WTC11 (cell line): ENCODE measurements at places on chromosomes 2 and 18. TPM values are rescaled to one million over a fixed set of nuclear protein-coding genes. Genes with fewer than 3 reads are reported as not detected.

The TEKT4 gene
- total RNA-seq: 0.18 TPM in 1 of 3 replicates, not detected in the others

The CXCR4 gene
- 1.3 to 2.1 TPM (median 1.9 TPM) in 3 replicates for total RNA-seq

The NETO1 gene
- total RNA-seq: 30.0 to 34.7 TPM (median 33.1 TPM) in 3 replicates

The HOXD8 gene
- total RNA-seq: not detected in 3 replicates

The MAL gene
- total RNA-seq: 0.22 to 0.39 TPM in 2 of 3 replicates, not detected in the other

The CD8B2 gene
- 0.09 TPM in 1 of 3 replicates, not detected in the others for total RNA-seq

DNA sequence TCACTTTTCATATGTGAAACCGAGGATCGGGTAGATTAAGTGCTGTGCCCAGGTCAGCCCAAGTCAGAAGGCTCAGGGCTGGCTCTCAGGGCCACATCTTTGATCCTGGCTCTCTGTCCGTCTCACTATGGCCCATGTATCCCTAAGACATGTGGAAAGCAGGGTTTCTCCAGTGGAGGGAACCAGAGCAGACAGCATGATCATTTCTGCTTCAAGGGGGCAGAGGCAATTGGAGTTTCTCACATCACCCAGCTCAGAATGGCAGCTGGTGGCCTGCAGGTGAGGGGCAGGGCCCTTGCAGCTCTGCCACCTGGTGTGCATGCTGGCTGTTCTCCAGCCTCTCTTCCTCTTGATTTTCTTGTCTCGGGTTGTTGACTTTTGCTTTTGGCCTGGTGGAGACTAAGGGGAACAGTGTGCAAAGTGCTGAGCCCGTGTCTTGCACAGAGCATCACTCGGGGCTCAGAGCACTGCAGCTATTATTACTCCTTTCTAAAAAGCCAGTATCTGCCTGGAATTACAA lies 27.0 kb downstream of the LDLRAD4 start:
- no peak for DNase-seq

- no peak for DNase-seq
Measured at GRCh38 chr2:231556981-231557380, 26.7 kb upstream of the NMUR1 start.

GRCh38 chr2:160433466-160434140 lies 60.0 kb downstream of the RBMS1 start:
- DNase-seq: no peak

GRCh38 chr2:107235491-107236254 lies 349.7 kb upstream of the ST6GAL2 start:
- peak; percentile 24 for DNase-seq

- DNase-seq: peak; percentile 55
Measured at GRCh38 chr18:79400091-79400590, 4.4 kb downstream of the NFATC1 start.

DNA sequence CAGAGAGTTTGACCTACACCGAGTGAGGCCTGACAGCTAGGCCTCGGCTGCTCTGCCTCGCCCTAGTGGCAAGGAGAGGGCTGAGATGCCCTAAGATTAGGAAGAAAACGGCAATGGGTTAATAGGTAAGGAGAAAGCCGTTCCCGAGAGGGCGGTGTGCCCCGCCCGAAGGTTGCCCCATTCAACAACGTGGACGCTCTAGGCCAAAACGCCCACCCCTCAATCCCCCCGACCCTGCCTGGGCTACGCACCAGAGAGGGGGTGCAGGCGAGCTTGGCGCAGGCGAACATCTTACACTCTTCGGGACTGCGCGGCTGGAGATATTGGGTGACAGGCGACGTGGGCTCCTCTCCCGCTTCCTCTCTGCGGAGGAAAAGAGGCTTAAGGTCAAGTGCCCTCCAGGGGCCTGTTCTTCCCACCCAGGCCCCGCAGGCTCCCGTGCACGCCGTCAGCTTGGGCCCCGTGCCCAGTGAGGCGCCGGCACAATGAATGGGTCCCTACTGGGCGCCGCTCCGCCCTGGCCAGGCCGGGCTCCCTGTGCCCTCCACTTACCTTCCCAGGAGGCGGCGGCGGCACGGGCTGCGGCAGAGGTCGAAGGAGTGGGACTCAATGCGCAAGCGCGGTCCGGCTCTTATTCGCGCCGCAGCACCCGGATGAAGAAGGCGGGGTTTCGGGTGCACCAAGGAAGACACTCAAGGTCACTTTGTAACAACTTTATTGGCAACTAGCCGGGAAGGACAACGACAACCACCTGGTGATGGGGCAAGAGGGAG lies at the start of gene ATP5MC3:
Gene ATP5MC3, minus strand, starts transcription at position 607 of the 773 bp plus-strand sequence. Its CDS starts 317 bp downstream, at position 290.
- DNase-seq: peak; percentile 93

- DNase-seq: no peak
Measured at GRCh38 chr2:181036445-181036844, 56.0 kb downstream of the UBE2E3 start.

DNA sequence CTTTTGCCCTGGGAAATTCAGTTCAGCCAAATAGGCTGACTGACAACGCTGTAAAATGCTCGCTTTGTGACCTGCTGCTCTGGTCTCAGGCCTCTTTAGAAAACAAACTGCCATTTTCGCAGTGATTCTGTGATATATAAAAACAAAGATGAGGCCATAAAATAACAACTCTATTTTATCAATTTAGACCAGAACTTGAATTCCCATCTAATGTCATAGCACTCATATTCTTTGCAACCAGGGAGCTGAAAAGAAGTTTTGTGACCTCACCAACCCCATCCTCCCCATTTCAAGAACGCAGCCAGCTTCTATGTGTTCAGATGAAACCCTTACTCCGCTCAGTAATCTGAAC lies 40.3 kb downstream of the TCF4 start:
- DNase-seq: no peak

DNA sequence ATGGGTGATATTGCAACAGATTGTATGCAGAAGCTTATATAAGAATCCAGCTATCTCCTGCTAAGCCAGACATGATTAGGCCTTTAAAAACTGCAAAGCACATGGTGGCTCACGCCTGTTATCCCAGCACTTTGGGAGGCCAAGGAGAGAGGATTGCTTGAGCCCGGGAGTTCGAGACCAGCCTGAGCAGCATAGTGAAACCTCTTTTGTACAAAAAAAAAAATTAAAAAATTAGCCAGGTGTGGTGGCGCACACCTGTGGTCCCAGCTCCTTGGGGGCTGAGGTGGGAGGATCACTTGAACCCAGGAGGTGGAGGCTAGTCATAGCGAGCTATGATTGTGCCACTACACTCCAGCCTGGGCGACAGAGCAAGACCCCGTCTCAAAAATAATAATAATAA lies 204.6 kb downstream of the TNS1 start:
- DNase-seq: no peak

GRCh38 chr2:43251171-43251731 lies 24.8 kb upstream of the ZFP36L2 start:
- no peak for DNase-seq

DNA sequence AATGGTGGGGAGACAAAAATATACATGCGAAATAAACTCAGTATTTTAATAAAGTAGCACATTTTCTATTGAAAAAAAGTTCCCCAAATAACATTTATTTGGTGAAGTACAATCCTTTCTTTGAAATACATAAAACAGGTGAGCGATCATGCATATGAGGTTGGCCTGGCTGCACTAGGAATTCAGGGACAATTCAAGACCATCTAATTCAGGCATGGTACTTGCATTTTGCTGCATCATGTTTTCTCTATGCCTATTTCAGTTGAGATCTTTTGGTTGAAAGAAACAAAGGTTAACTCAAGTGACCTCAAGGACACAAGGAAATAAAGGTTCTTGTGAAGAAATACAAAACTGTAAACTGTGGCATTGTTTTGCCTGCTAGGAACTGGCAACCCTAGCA lies 19.8 kb upstream of the TAF4B start:
- DNase-seq: no peak

DNA sequence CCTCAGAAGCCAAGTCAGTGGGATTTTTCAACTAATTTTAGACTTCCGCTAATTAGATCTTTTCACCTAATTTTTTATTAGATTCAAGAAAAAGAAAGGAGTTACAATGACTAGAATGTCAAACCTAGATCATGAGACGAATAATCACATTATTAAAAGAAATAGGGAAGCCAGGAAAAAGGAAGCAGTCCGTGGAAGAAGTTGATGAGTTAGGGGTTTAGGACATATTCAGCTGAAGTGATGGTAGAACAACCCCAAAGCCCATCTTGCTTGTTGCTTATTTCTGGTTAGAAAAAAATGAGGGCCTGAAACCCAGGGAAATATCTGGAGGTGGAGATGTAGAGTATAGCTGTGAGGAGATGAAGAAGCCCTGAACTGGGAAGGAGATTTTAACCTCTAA lies 8.0 kb downstream of the KLF7 start:
- no peak for DNase-seq

- no peak for DNase-seq
Measured at GRCh38 chr2:155842103-155842502, 490.4 kb downstream of the NR4A2 start.

DNA sequence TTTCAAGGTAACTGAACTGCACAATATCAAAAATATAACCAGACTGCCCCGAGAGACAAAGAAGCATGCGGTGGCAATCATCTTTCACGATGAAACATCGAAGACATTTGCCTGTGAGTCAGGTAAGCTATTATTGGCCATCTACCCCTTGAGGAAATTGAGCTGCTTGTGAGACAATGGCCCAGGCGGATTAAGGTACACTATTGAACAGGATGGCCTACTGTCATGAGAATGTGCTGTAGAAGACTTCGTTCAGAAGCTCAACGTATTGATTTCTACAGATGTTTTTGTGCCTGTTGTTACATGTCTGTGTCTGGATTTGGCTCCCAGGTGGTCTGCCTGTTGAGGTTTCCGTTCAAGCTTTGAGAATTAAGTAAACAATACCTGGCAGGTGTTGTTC lies 198.7 kb downstream of the DOK6 start:
- no peak for DNase-seq

DNA sequence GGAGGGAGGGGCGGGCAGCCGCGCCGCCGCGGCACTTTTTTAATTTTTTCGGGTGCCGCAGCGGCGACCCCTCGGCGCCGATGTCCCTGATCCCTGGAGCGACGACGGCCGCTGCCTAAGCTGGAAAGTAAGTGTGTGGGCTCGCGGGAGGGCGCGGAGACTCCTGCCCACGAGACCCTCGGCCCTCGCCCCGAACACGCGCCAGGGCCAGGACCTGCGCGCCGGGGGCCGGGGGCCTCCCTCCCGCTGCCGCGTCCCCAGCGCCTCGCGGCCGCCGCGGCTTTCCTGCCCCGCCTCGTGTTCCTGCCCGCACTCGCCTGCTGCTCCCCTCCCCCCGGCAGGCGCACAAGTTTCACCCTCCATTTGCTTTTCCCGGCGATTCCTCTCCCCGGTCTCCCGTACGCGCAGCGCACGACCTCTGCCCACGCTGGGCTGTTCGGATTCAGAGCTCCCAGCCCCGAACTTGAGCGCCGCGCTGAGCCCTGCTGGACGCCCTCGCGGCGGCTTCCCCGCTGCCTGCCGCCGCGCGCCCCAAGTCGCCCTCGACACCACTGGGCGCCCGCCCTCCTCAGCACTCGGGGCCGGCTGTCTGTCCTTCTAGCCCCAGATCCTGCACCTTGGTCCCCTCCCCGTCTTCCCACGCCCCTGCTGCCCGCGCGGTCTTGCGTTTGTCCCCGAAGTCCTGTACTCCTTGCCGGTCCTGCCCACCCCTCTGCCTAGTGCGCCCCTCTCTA lies 507 bp downstream of the PKP4 start:
- DNase-seq: peak; percentile 56

DNA sequence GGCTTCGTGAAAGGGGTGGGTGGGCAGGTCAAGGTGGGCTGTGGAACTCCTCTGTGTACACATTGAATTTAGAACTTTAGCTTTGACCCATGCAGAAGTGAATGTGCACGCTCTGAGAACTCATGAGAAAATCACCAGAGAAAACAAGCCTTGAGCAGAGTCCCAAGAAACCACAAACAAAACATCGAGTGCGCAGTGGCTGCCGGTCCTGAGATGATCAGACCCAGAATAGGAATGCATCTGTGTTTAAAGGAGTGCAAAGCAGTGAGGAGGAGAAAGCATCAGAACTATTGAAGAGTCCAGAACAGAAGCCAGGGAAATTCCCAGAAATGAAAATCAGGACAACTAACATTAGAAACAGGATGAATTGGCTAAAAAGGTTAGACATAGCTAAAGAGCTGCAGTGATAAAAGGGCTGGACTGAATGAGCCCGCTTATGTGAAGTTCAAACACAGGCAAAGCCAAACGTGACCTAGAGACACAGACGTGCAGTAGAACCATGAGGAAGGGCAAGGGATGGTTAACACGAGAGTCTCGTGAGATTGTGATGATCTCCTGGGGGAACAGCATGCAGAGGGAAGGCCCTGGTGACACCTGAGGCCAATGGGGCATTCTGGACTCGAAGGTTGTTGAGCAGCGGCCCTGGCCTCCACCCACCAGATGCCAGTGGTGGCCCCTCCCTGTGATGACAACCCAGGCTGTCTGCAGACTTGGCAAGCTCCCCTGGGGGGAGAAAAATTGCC lies 16.4 kb upstream of the TXNL4A start:
- no peak for DNase-seq

DNA sequence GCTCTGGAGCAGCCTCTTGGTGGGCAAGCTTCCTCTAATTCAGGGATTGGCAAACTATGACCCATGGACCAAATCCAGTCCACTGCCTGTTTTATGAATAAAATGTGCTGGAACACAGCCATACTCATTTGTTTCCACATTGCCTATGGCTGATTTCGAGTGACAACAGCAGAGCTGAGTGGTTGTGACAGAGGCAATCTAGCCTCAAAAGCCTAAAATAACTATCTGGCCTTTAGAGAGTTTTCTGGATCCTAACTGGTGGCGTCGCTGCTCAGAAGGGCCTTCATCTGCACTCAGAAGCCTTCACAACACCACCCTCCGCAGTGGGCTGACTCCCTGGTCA lies 147.1 kb downstream of the CCBE1 start:
- no peak for DNase-seq

DNA sequence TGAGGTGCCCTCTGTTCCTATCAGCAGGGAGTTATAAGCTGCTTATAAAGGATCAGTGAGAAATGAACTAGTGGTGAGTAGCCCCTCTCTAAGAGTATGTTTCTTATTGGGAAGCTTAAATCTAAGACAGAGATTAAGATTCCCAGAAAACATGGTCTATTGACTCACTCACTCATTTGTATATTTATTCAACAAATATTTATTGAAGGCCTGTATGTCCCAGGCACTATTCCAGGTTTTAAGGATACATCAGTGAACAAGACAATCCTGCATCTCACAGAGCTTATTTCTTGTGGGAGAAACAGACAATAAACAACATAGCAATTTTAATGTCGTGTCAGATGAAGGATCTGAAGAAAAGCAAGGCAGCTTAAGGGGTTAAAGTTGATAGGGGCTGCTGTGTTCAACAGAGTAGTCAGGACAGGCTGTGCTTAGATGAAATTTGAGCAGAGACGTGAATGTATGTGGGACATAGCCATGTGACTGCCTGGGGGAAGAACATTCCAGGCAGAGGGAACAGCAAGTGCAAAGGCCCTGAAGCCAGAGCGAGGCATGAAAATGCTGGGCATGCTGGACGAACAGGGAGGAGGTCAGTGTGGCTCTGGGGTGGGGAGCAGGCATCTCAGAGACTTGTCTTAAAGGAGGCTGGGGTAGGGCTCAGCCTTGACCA lies 14.8 kb upstream of the PSD4 start:
- DNase-seq: no peak

GRCh38 chr2:437756-438393 lies 150.0 kb upstream of the ALKAL2 start:
- no peak for DNase-seq

DNA sequence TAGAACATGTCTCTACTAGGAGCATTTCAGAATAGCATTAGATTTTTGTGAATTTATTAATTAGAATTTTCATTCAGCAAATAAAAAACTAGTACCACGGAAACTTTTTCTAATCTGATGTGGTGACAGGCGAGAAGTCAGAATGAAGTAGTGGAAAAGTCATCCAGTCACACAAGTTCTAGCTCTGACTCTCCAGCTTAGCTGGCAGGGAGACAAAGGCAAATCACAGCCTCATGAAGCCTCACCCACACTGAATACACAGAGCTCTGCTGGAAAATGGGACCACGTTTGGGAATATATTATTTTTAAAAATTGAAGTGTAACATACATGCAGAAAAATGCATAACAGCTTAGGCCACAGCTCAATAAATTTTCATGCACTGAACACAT lies 86.1 kb downstream of the L3MBTL4 start:
- DNase-seq: no peak
